Hematopoietic multipotent progenitor cell treated with erythropoietin and hydrocortisone succinate and interleukin-3 and kit ligand, for 17 days (in vitro differentiated cells): ENCODE measurements at places on chromosomes 7 and 10.

DNA sequence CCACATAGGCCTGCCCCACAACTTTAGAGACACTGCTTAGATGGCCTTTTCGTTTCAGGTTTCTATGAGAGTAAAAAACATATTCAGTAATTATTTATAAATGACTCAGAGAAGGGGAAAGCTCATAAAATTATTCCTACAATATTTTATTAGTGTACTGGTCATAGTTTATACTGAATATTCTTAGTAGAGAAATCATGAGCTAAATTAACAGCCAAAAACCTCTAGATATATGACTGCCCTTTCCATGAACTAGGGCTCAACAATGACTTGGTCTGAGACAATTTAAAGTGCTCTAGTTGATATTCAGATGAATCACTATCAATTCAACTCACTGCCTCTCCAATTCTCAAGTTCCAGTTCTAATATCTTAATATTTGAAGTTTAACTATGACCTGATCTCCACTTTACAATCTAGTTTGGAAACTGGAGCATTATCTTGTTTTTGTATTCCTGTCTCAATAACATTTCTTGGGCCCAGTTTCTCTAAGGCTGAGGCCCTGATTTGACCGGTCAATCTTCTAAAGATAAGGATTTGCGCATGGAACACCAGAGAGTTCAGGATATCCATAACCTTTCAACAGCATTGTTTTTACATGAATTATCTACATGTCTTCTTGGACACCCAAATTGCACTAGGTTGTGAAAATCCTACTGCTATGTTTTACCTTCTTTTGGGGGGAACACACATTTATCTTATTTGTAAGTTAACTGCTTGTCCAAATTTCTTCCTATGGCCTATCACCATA is 141.6 kb downstream of the DGKB start:
- DNase-seq: no peak

DNA sequence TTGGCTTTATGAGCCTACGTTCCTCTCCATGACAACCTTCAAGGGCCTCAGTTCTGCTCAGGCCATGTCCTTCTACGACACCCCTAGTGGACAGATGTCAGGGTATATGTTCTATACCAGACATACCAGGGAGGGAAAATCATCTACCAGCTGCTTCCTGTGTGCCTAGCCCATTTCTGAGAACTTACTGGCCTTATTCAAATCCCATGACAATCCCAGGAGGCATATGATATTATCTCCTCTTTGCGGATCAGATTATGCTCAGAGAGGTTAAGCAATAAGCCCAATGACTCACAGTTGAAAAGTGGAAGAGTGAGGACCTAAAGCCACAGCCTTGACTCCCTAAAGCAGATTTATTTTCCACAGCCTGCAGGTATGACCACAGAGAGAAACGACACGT is 139.3 kb downstream of the GLI3 start:
- DNase-seq: no peak

DNA sequence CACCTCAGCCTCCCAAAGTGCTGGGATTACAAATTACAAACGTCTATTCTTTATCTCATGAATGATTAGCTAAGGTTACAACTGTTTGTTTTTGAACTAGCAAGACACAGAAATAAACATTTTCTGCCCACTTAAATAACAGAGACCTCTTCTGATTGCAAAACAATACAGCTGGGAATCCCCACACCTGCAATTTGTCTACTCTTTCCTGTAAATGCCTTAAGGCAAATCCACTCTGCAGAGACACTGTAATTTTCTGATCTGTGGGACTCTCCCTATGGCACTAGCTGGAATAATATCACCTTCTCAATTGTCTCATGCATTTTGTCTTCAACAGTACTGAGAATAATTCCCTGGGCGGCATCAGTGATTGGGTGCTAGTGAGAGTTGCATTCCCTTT is 149.3 kb upstream of the FAM3C start:
- DNase-seq: no peak

- DNase-seq: no peak
Observed at GRCh38 chr7:92944633-92945032, 108.3 kb upstream of the CDK6 start.

DNA sequence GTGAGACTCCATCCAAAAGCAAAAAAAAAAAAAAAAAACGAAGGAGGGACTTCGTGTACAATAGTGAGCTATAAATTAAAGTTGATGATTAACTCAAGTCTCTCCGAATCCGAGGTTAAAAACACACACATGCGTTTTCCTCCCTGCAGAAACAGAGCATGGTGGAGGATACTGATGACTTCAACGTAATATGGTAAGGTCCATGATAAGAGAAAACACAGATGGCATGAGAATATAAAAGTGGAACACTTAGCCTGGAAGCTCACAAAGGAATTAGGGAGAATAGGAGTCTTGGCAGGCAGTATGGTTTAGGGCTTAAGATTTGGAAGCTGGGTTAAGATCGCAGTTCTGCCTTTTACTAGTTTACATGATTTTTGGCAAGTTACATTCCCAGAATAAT is 20.1 kb upstream of the GSTK1 start:
- no peak for DNase-seq

- DNase-seq: no peak
Observed at GRCh38 chr10:11163780-11164550, 146.3 kb downstream of the CELF2 start.

- DNase-seq: no peak
Observed at GRCh38 chr7:98613601-98614425, 3.3 kb upstream of the NPTX2 start.

GRCh38 chr10:100184840-100185239 is 989 bp downstream of the ERLIN1 start:
- DNase-seq: peak; percentile 35

DNA sequence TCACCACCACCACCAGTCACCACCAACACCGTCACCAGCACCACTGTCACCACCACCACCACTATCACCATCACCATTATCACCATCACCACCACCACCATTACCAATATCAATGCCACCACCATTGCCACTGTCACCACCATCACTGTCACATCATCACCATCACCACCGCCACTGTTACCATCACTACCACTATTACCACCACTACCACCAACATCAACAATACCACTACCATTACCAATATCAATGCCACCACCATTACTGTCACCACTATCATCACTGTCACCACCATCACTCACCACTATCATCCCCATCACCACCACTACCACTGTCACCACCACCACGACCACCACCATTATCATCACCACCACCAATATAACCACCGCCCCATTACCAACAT is 14.0 kb upstream of the DENND2A start:
- no peak for DNase-seq

- DNase-seq: no peak
Observed at GRCh38 chr7:115146148-115146547, 224.3 kb downstream of the MDFIC start.

DNA sequence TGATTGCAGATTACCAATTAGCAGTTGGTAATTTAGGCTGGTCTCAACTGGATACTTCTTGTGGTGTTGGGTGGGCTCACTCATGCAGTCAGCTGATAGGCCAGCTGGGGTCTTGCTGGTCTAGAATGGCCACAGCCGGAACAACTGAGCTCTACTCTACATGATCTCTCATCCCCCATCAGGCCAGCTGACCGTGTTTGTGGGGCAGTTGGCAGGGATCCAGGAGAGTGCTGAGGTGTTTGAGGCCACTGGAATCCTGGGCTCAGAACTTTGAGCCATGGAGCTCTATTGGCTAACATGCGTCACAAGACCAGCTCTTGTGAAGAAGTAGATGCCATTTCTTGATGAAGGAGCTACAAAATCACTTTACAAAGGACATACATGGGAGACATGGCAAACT is 242.4 kb downstream of the GFRA1 start:
- DNase-seq: no peak

DNA sequence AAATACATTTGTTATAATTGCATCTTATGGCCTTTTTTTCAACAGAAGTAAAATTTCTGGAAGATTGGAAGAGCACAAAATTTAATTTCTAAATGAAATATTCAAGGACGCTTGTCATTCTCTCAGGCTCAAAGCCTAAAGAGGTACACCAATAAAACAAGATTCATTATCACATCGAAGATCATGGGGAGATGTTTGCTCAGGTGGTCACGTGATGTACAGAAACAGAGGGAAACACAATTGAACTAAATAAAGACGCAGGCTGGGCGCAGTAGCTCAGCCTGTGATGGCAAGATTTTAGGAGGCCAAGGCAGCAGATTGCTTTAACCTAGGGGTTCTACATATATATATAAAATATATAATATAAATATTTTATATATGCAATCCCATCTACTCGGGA is 37.3 kb upstream of the TMEM254 start:
- no peak for DNase-seq

DNA sequence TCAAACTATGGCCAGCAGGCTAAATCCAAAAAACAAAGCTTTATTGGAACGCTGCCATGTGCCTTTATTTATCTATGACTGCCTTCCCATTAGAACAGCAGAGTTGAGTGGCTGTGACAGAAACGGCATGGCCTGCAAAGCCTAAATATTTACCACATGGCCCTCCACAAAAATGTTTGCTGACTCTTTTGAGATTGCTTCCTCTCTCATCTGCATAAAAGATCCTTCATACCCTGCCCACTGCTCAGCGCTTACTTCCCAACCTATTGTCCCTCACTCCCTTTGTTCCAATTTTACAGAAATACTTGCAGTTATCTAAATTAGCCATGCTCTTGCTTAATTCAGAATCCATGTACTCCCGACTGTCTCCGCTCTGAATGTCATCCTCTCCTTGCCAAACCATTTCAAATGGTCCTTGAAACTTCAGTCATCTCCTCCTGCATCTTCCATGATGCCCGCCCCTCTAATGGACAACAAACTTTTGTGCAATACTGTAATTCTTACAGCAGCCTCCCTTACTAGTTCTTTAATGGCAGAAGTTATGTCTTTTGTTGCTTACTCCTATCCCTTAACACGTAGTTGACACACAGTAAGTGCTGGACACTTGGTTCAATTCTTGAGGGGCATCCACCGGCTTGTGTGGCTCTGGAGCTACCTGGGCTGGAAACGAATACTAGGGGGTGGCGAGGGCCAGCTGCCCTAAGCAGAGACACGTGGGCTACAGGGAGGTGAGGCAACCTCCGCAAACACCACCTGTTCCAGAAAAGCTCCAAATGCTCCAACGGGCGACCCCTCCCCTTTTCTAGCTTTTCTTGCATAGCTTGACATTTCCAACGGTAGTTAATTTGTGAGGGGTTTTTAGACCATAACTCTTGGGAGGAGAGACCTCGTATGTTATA is 832 bp downstream of the XRCC2 start:
- peak; percentile 21 for DNase-seq

- DNase-seq: no peak
Observed at GRCh38 chr7:937856-938484, 16.5 kb downstream of the ADAP1 start.

DNA sequence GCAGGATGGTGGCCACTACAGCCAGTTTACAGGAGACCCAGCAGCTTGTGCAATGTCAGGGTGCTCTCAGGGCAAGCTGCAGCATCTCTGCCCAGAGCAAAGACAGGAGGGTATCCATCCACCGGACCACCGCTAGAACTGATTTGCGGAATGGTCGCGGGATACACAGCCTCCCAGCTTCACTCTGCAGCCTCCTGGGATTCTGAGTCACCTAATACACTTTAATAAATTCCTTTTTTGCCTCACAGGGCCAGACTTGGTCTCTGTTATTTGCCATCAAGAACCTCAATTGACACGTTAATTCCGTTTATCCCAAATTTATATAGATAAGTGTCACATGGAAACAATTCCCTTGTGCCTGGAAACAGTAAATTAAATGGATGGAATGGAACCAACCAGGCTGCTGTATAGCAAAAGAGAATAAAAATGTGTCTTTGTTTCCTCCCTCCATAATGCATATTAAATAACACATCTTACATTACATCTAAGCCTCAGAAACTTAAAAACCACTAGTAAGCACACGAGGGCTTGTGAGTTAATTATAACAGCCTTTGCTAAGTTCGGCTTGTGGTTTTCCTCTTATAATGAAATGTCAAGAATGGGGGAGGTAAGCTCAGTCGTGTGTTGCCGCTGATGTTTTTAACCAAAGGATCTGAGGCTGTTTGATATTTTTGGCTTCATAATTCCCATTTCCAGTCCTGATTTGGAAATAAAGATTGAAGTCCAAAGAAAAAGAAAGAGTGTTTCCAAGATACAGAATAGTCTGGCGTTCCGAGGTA is 52.1 kb downstream of the ADRB1 start:
- no peak for DNase-seq

- no peak for DNase-seq
Observed at GRCh38 chr10:25828475-25828874, 105.6 kb upstream of the MYO3A start.

- DNase-seq: no peak
Observed at GRCh38 chr7:143210541-143210940, 11.3 kb upstream of the TAS2R40 start.

GRCh38 chr10:31146491-31147209 is 115.0 kb upstream of the ZNF438 start:
- no peak for DNase-seq

GRCh38 chr7:123319911-123320310 is 120.1 kb upstream of the SLC13A1 start:
- no peak for DNase-seq

GRCh38 chr10:133061296-133062038 is 26.3 kb upstream of the ADGRA1 start:
- no peak for DNase-seq

- peak; percentile 57 for DNase-seq
Observed at GRCh38 chr10:86688398-86688921, 20.1 kb downstream of the LDB3 start.

GRCh38 chr7:158120716-158121115 is 466.9 kb downstream of the PTPRN2 start:
- no peak for DNase-seq

DNA sequence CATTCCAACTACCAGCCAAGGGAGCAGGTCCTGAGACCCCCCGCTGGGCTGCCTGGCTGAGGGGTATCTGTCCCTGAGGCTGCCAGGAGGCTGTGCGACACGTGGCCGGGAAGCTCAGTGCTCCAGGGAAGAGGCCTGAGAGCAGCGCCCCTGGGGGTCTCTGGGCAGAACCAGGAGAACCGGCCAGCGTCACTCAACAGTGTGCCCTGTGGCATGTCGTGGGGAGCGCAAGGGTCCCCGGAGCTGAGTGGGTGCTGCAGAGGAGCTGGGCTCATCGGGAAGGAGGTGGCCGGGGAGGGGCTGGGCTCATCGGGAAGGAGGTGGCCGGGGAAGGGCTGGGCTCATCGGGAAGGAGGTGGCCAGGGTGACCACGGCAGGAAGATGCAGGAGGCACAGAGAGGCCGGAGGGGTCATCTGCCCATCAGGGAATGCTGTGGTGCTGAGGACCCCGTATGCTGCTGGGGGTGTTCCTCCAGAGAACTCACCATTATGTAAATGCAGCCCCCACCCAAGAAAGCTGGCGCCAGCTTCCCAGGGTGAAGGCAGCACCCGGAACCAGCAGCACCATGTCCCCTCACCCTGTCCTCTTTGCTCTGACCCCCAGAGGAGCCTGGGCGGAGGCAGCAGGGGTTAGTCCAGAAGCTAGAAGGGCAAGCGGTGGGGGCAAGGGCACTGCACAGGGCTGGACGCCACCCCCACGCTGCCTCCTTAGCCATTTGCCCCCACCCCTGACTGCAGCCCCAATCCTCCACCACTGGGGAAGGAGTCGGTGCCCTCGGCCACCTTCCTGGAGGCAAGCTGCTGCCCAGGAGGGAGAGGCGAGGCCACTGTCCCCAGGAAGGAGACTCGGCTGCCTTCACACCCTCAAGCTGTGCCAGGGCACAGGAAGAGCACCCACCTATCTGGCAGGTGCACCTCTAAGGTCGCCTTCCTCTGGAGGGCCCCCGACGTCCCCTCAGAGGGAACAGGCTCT is 33.3 kb downstream of the CALML3 start:
- DNase-seq: no peak

- DNase-seq: no peak
Observed at GRCh38 chr7:73644688-73645286, 20.5 kb upstream of the MLXIPL start.

- DNase-seq: no peak
Observed at GRCh38 chr10:43899224-43899959, 250.7 kb upstream of the ZNF32 start.

- DNase-seq: no peak
Observed at GRCh38 chr10:125451319-125451718, 231.6 kb downstream of the TEX36 start.
